GM12864 (cell line): ENCODE measurements at places on chromosomes 12 and 14.

- no peak for DNase-seq
These were observed 42.9 kb downstream of the WNK1 start for GRCh38 chr12:795305-795704.

DNA sequence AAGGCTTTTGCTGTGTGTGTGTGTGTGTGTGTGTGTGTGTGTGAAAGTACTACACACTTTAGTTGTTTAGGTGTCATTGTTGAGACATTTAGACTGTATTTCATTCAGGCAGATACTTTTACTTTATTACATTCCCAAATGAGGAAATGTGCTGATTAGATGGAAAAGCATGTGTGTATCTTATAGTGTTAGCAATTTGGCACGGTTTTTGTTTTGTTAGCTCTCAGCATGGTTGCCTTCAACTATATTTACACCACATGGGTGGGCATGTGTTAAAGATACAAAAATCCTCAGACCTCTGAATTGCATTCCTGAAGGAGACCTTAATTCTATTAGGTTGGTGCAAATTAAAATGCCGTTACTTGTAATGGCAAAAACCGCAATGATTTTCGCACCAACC, 879.5 kb downstream of the DIO2 start:
- DNase-seq, result no peak

DNA sequence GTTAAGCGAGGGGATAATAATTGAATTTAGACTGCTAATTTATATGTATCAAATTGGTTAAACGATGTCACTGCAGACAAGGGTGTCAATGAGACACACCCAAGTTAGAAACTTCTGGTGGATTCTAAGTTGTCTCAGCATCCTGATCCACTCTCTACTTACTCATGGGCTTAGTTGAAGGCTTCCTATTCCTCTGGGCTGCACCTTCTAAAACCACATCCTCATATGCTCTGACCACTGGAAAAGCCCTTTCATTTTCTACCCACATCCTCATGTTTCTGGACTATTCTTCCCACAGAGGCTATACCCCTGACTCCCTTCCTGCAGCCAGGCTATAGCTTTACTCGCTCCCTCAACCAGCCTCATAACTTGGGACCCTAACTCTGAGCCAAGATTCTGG, 493.8 kb downstream of the VRK1 start:
- no peak for DNase-seq

DNA sequence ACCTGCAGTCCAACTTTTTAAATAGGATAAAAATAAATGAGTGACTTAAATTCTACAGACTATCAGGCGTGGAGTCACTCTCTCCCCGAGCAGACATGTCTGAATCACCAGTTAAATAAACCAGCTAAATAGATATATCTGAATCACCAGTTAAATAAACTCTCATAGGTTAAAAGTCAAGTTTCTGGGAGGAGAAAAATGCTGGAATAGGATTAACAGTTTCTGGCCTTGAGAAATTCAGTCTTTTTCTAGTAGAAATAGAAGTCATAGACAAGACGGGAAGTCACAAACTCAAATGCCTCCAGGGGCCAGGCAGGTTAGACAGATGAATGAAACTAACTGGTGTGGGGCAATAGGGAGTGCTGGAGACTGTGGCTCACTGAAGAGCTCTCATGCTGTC, 258.6 kb upstream of the TMEM132C start:
- no peak for DNase-seq

DNA sequence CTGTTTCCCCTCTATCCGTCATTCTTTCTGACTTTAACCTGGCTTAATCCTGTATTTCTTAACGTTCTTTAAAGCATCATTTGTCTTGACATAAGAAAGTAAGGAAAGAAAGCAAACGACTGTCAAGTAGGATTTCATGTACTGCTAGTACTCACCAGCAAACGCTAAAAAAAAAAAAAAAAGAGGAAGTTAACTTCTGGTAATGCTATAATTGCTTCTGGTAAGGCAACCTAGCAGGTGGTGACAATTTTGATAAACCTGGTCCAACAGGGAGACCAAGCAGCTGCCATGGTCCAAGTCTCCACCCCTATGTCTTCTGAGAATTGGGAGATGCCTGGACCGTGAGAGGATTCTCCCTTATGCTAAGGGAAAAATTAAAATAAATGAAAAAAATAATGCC, 306.6 kb downstream of the DAD1 start:
- no peak for DNase-seq

- no peak for DNase-seq
These were observed 55.1 kb downstream of the LRRC74A start for GRCh38 chr14:76881348-76881747.
